ENCODE measurements at places on chromosomes 13 and 19.
A peak's percentile ranks its signal among the peaks of the same experiment; 100 is the strongest.

GRCh38 chr19:7417671-7418324 lies 69.1 kb downstream of the ARHGEF18 start:
- no peak for DNase-seq

GRCh38 chr19:51142119-51142518 lies at the start of gene SIGLEC7:
TSS of gene SIGLEC7 (plus strand) at chr19:51142301. CDS start at chr19:51142370, 69 bp downstream.
- no peak for DNase-seq

- DNase-seq: no peak
Measured at GRCh38 chr19:10422046-10422461, 1.7 kb downstream of the PDE4A start.

GRCh38 chr13:98746968-98747367 lies 5.5 kb downstream of the SLC15A1 start:
- no peak for DNase-seq

DNA sequence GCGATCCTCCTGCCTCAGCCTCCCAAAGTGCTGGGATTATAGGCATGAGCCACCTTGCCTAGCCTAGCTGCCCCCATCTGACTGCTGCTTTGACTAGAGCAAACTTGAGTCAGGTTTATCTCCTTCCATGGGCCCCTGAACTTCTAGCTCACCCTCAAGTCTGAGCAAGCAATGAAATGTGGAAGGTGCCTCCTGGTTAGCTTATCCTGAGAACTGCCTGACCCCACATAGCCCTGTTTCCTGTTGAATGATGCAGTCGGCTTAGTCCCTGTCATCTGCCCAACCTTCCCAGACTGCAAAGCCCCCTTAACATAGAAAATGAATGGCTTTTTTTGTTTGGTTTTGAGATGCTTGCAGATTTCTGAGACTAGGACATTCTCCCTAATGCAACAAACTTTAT lies 8.9 kb upstream of the TMEM160 start:
- DNase-seq: no peak

- DNase-seq: no peak
Measured at GRCh38 chr13:25675060-25675459, 303.3 kb downstream of the ATP8A2 start.

- no peak for DNase-seq
Measured at GRCh38 chr19:39602224-39602623, at the start of gene LGALS13. TSS of gene LGALS13 (plus strand) at chr19:39602524. CDS start at chr19:39602569, 45 bp downstream.

DNA sequence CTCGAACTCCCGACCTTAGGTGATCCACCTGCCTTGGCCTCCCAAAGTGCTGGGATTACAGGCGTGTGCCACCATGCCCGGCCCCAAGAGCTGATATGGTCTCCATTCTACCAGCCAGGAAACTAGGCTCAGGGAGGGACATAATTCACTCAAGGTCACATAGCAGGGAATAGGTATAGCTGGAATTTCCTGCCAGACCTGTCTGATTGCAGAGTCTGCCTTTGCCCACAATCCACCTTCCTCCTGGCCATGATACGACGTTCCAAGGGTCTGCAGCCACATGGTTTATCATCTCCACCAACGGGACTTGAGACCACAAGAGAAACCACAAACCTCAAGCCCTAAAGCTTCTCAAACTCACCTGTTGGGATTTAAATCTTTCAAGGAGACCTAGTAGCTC lies 32.0 kb downstream of the ZNRF4 start:
- no peak for DNase-seq

- DNase-seq: no peak
Measured at GRCh38 chr19:15285896-15286591, 46.3 kb downstream of the BRD4 start.

- DNase-seq: no peak
Measured at GRCh38 chr13:37109051-37109678, 3.7 kb upstream of the CSNK1A1L start.

- DNase-seq: no peak
Measured at GRCh38 chr13:112325920-112326645, 50.1 kb upstream of the SPACA7 start.

DNA sequence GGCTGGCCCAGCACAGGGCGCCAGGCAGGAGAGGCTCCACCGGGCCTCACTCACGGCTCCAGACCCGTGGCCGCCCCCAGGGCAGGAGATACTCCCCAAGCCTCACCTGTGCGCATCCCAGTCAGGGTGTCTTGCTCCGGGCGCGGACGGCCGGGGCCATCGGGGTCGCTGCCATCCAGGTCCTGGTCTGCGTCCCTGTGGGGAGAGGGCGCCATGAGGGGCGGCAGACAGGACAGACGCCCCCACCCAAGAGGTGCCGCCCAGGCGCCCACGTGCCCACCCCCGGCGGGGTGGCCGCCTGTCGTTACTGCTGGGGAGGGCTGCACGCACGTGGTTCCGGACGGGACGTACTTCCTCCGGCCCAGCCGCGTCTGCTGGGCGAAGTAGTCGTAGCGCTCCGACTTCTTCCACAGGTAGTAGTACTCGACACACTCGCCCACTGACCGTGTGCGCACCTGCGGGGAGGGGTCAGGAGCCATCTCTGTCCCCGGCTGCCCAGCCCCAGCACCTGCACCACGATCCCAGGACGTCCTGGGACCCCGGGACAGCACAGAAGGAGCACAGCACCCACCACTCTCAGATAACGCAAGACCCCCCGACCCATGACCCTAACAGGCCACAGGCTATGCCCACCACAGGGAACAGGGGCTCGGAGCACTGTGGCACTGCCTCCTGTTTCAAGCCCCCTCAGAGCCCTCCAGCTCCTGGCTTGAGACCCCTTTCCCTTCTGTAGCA lies 17.4 kb upstream of the PLPP2 start:
- no peak for DNase-seq

DNA sequence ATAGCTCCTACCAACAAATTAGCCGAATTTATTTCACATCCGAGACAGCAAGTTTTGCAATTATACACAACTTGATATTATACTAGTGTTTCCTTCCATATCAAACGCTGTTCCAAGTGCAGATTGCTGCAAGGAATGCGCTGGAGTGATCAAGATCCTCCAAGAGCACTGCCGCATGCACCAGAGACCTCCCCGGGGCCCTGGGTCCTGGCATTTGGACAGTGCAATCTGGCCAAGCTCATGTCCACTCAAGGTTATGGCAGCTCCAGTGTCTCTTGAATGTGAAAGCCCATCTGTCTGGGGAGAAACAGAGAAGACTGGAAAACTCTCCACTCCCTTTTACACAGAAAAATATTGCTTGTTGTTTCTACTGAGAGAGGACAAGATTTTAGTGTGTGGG lies 111.9 kb downstream of the HSPH1 start:
- no peak for DNase-seq

DNA sequence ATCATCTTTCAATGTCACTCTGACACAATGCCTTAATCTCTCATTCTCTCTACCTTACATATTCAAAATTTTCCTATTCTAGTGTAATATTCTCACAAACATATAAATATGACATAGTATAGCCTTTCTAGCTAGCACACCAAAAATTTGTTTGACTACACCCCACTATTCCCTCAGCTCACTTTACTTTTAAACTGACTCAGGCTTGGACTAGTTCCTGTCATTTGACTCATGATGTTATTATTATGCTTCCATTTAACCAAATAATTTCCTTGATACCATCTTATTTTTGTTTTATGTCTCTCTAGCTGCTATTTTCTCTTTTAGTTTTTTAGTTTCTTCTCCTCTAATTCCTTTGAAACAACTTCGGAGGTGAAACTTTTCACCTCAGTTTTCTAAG lies 1745.6 kb upstream of the PCDH20 start:
- no peak for DNase-seq

DNA sequence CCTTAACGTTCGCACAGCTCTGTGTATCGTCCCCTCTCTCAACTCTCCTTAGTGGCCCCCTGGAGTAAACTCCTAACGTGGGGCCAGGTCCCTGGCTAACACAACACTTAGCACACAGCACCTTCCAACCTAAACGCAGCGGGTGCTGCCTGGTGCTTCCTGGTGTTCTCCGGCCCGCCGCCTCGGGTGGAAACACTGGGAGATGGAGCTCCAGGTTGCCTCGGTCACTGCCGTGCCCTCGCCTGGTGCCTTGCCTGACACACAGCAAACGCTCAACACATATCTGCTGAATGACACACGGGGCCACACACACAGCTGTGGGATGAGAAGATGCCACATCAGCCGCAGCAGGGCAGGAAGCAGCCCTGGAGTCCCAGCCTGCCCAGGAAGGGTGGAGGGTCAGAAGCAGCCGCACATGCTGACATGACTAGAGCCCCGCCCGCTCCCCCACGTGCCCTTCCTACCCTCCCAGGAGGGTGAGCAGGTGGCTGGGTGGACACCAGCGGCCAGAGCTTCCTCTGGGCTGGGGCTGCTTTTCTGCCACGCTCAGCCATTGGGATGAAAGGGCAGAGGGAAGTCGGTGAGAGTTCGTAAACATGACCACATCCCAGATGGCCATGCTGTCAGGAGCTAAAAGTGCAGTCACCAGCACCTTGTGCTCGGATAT lies 6.6 kb downstream of the PEPD start:
- no peak for DNase-seq

- no peak for DNase-seq
Measured at GRCh38 chr13:112131081-112131712, 64.2 kb downstream of the SOX1 start.

- DNase-seq: no peak
Measured at GRCh38 chr13:34076943-34077703, 259.2 kb downstream of the RFC3 start.

DNA sequence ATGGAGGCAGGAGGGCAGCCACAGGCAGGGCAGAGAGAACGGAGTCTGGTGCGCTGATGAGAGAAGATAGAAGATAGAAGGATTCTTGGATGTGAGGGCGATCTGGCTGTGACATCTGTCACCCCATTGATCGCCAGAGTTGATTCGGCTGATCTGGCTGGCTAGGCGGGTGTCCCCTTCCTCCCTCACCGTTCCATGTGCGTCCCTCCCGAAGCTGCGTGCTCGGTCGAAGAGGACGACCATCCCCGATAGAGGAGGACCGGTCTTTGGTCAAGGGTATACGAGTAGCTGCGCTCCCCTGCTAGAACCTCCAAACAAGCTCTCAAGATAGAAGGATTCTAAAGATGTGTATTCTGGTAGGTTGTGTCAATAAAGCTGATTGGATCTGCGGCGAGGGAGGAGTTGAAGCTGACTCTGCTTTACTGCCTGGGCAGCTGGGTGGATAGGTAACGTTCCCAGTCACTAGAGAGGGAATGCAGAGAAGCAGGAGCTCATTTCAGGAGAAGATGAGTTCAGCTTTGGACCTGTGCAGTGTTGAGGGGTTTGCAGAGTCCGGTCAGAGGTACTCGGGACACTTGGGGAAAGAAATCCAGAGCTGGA lies 5.1 kb downstream of the UBAC2 start:
- DNase-seq: no peak

GRCh38 chr19:3370214-3370720 lies 3.9 kb downstream of the NFIC start:
- no peak for DNase-seq

- no peak for DNase-seq
Measured at GRCh38 chr19:5993648-5994358, 15.9 kb upstream of the RANBP3 start.

DNA sequence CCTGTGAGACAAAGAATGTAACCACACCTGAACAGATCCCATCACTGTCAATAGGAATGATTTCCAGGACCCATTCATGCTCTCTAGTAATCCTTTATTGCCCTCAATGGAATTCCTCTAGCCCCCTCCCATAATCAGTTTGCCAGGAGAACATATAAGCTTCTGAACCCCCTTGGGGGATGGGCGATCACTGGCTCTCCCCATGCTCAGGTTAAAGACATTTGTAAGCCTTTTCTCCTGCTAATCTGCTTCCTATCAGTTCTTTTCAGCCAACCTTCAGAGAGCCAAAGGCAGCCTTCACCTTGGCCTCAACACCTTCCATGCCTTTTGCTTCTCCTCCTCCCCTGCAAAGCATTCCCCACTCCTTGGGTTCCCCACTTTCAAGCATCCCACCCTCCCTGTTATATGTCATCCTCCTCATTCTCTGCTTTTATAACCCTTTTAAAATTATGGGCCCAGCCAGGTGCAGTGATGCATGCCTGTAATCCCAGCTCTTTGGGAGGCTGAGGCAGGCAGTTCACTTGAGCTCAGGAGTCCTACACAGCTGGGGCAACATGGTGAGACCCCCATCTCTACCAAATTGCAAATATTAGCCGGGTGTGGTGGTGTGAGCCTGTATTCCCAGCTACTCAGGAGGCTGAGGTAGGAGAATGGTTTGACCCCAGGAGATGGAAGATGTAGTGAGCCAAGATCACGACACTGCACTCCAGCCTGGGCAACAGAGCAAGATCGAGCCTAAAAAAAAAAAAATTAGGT lies 12.4 kb downstream of the DPRX start:
- no peak for DNase-seq

GRCh38 chr13:46728777-46729176 lies 68.2 kb downstream of the ESD start:
- DNase-seq: peak; percentile 7

DNA sequence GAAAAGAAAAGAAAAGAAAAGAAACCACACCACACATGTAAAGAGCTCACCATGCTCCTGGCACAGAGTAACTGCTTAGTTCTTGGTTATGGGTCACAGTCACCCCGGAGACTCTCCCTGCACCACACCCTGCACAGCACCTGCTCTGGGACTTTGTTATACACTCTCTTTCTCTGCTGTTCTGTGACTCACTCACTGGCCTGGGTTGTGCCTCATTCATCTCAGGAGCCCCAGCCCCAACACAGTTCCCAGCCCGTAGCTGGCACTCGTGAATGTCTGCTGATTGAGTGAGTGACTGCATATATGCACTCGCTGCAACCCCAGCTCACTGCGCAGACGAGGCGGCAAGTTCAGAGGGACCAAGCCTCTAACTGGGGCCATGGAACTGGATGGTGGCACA lies 22.9 kb upstream of the ZNF507 start:
- DNase-seq: no peak

GRCh38 chr13:36954542-36954941 lies 34.5 kb upstream of the SMAD9 start:
- no peak for DNase-seq

DNA sequence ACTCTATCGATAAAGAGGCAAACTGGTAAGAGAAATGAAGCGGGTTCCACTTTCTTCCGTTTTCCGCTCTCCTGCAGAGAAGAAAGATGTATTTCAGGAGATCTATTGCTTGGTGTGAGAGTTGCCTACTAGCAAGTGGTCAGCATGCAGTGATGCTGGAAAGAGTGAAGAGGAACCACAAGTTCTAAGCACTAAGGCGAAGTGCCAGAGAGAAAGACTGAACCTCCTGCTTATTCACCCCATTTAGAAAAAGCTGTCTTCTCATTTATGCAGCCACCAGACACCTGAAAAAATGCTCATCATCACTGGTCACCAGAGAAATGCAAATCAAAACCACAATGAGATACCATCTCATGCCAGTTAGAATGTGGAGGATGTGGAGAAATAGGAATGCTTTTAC lies 78.7 kb upstream of the GPC6 start:
- DNase-seq: no peak

DNA sequence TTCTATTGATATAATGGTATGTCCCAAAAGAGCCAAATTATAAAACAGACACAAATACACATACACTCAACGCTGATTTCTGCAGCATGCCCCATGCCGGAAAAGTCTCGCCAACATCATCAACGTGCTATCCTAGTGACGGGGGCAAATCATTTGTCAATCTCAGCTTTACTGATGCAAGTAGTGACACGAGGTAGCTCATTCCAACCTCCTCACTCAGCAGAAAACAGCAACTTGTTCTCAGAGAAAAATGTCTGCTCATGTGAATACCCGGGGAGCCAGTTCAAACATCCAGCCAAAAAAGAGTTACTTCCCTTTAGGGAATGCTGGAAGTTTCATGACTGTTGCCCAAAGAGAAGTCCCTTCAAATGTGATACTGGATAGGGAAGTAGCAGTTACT lies 46.3 kb downstream of the SOX21 start:
- no peak for DNase-seq

All from activated T-cell treated with anti-CD3 and anti-CD28 coated beads for 48 hours (primary cell).